ENCODE measurements at places on chromosomes 4 and X. TPM values are rescaled to one million over a fixed set of nuclear protein-coding genes. Genes with fewer than 3 reads are reported as not detected.

The SLC26A1 gene
- 0.37 TPM for total RNA-seq

The BBS12 gene
- 1.4 TPM for total RNA-seq

GRCh38 chrX:78119521-78120227, 15.6 kb downstream of the PGK1 start:
- DNase-seq: no peak

GRCh38 chr4:98932539-98932938, 3.6 kb upstream of the EIF4E start:
- no peak for DNase-seq

- no peak for DNase-seq
These were observed 139.3 kb downstream of the GASK1B start for GRCh38 chr4:158033416-158034120.
